ENCODE measurements at places on chromosomes 3 and 15.

DNA sequence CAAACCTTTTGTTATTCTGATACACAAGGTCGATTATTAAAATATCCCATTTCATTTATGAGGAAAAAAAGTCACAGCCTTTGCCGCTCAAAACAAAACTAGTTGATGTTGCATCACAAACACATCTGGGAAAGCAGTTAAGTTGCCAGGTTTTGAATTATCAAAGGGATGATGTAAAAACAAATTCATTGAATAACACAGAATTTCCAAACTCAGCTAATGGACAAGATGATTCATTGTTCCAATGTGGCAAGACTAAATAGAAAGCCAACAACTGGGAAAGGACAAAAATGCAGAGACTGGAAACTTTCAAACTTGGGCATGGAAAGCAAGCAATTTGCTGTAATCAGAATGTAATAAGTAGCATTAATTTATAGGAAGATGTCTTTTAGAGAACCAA is 610.0 kb upstream of the ZNF385D start:
- DNase-seq = no peak

- no peak for DNase-seq
Measured at GRCh38 chr3:63791974-63792373, 27.1 kb upstream of the C3orf49 start.

- DNase-seq = no peak
Measured at GRCh38 chr3:142596726-142597088, 514 bp downstream of the PLS1 start.

- DNase-seq = no peak
Measured at GRCh38 chr3:2370317-2370716, 271.7 kb downstream of the CNTN4 start.

DNA sequence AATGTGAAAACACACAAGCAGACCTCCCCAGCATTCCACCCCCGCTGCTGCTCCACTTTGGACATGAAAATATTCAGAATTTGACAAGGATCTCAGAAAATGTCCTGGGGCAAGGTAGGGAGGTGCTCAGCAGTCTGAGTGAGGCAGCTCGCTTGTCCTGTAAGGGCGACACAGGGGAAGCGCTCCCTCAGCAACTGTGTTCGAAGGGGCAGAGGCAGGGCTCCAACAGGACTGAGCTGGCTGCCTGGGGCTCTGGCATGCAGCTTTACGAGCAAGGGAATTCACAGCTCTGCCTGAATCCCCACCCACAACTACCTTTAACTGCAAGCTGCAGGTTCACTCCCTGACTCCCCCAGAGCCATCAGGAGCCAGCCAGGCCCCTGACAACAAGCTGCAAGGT is 287.0 kb upstream of the LYSMD4 start:
- no peak for DNase-seq

- DNase-seq = no peak
Measured at GRCh38 chr3:121836064-121836463, 1.1 kb downstream of the EAF2 start.

DNA sequence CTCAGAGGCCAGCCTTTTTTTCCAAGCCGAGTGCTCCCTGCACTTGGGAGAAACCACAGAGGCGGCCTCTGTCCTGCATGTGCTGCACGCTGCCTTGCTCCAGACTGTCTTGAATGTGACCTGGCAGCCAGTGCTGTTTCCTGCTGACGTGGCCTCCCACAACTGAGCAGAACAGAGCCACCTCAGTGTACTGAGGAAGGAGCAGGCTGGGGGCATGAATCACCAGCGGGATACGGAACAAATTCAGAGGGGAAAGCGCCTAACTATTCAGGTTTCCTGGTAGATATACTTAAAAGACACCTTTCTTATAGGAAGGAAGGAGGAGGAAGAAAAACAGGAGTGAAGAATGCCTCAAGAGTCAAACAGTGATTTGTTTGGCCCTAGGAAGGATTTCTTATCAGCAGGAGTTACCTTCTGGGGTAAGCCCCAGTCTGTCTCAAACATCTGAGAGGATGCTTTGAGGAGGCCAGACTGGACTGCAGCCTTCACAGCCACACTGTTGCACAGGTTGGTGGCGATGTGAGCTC is 114.0 kb downstream of the FNDC3B start:
- DNase-seq = peak; percentile 63

- no peak for DNase-seq
Measured at GRCh38 chr15:36579792-36580431, 486 bp downstream of the CDIN1 start.

DNA sequence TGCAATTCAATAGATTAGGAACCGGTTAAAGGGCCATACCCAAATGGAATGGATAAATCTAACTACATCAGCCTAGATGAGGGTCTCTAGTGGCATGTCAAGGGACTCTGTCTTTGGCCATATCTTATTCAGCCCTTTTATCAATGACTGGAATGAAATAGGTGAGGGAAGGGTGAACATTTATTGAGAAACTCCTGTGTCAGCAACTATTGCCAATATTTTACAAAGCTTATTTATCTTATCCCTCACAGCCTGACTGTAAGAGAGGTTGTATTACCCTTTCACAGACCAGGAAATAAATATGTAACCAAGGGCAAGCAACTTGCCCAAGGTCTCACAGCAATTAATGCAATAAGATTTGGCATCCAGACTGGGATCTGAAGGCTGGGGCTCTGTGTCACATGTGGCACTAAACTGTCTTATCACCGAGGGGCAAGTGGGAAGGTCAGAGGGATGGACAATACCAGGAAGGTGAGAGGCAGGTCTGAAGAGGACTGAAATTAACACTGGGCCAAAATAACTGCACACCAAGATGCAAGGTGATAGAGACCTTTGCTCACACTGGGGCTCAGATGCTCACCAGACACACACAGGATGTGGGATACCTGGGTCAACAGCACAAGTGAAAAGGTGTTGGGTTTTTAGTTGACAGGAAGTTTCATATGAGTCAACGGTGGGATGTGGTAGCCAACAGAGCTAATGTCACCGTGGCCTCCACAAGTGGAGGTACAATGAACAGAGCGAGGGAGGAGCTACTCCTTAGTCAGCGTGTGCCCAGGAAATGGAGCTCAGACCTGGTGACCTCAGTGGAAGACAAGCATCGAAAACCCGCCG is 261.3 kb downstream of the RPLP1 start:
- DNase-seq = peak; percentile 77

GRCh38 chr15:39801641-39802309 is 19.1 kb upstream of the FSIP1 start:
- peak; percentile 35 for DNase-seq
